ENCODE measurements at places on chromosomes 16 and 17. TPM values are rescaled to one million over a fixed set of nuclear protein-coding genes. Genes with fewer than 3 reads are reported as not detected.

- DNase-seq, result no peak
These were observed 18.9 kb downstream of the RARA start for GRCh38 chr17:40327735-40328385.

DNA sequence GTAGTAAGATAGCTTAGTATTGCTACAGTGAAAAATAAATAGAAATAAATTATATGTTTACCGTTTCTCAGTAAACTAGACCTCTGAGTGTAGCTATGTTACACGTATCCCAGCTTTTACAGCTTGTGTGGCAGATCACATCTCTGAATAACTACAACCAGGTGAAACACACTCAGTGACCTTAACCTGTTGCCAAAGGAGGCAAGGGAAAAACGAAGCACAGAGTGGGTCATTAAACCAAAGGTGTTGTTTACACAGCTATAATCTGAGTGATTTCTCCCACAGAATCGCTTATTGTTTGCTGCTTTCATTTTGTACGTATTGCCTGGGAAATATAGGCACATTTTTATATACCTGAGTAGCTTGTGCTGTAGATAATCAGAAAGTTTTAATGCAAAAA lies 688.2 kb upstream of the KIF2B start:
- no peak for DNase-seq

- no peak for DNase-seq
These were observed 174.4 kb upstream of the HS3ST3A1 start for GRCh38 chr17:13776027-13776551.

GRCh38 chr17:3924512-3925350 lies 8.5 kb upstream of the P2RX1 start:
- no peak for DNase-seq

- DNase-seq, result no peak
These were observed 104.4 kb downstream of the CMIP start for GRCh38 chr16:81548876-81549546.

GRCh38 chr17:14318918-14319205 lies 18.0 kb downstream of the HS3ST3B1 start:
- DNase-seq, result no peak

DNA sequence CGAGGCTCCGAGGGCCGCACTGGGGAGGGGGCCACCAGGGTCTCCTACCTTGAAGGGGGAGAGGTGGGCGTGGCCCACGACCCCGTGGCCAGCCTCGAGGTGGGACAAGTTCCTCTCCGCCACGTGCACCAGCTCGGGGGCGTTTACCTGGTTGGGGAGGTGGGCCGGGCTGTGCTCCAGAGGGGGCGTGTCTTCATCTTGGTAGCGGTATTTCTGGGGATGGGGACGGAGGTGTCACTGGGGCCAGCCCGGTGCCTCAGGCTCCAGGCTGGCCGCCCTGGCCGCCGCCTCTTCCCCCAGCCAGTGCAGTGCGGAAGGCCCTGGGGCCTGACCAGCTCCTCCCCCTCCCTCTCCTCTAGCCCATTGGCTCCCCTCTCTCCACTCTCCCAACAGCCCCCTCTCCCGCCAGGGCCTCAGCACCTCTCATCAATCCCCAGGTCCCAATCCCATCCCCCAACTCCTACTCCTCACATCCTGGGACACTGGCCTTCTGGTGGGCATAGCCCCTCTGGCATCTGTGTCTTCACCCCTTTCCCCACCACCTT lies 11.5 kb downstream of the DLG4 start:
- DNase-seq, result no peak

DNA sequence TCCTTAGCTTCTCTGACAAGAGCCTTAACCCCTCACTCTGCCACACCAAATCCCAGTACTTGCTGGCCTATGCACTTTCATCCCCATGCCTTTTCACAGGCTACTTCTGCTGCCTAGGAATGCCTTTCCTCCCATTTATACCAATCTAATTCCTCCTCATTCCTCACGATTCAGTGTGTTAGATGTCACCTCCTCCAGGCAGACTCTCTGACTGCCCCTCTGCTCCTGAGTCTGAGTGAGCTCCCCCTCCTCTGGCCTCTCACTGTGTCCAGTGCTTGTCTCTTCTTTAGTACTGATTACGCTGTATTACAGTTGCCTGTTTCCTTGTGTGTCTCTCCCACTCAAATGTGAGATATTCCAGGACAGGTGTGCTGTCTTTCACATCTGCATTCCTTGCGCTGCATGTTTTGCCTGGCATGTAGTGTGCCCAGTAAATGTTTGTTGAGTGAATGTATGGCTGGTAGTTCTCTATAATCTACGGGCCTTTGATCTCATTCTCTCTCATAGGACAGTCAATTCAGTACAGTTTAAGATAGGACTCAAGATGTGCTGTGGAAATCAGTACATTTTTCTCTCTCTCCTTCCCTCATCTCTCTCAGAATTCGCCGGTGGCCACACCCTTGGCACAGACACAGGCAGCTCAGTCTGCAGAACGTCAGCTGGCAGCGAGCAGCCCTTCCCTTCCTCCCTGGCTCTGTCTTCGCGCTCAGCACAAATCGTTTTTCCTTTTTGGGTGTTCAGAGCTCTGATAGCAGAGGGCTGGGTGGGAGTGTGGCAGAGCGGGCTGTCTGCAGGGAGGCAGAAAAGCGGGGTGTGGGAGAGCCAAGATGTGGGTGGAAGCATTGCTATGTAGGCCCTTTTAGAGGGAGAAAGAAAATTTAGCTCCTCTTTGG lies 18.5 kb downstream of the ARL4D start:
- no peak for DNase-seq

GRCh38 chr16:60674241-60674640 lies 1362.0 kb downstream of the CDH8 start:
- DNase-seq, result peak; percentile 19

DNA sequence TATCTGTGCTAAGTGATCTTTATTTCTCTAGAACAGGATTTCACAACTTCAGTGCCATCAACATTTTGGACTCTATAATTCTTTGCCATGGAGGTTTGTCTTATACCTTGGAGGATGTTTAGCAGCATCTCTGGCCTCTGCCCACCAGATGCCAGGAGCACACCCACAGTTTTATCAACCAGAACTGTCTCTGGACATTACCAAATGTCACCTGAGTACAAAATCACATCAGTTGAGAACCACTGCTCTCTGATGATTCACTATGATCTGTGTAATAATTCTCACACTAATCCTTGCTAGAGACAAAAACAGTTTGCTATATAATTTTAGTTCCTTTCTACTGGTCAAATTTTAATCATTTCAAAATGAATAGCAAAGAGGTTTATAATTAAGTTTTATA lies 102.8 kb upstream of the AMZ2 start:
- DNase-seq, result no peak

DNA sequence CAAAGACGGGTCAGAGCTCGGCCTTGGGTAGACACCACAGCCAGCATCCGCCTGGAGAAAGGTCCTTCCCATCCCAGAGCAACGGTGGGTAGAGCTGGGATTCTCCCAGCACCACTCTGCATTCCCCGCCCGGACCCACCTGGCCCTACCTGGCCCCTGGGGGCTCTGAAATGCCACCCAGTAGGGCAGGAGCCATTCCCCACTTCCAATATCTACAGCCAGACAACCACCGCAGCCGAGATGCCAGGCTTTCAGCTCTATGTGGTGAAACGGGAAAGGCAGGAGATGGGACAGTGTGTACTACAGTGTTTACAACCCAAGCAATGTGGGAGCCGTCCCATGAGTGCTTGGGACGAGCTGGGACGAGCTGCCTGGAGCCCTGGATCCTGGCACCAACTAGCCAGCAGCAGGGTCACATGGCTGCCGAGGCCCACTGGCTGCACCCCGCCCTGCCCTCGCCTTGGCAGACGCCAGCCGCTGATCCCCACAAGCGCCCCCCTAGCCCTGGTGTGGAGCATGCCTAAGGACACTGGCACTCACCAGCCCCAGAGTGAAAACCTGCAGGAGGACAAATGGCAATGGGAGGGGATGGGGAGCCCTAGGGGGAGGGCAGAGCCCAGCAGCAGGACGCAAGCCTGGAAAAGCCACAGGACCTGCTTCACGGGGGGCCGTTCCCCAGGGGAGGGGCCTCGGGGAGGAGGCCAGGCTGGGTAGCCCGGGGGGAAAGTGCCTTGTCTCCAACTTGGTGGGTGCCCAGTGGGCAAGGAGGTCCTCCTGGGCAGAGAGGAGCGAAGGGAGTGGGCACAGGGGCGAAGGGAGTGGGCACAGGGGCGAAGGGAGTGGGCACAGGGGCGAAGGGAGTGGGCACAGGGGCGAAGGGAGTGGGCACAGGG lies 13.5 kb downstream of the TMC6 start:
- no peak for DNase-seq

DNA sequence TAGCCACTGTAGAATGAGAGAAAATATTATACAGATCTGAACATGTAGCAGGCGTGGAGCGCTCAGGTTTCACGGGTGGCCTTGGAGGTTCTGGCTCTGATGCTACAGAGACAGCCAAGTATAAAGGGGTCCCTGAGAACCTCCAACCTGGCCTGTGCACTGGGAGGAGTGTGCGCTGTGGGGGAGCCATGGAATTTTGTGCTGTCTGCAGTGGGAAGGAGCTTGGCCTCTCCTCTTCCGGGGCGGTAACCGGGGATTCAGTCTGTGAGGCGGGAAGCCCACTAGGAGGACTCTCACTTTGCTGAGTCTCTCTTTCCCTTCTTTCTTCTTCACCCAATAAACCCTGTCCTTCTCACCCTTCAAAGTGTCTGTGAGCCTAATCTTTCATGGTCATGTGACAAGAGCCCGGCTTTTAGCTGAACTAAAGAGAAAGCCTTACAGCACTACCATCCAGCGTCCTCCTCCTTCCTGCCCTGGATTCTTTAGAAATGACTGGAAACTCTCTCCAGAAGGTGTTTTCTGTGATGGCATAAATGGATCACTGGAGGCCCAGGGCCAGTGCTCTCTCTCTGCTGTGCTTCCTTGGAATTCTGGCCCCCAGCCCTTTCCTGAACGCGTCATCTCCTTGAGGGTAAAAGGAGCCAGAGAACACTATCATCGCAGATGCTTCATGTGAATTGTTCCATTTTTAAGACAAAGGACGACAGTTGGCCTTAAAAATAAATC lies 232.1 kb upstream of the CACNG5 start:
- no peak for DNase-seq

- DNase-seq, result no peak
These were observed 43.4 kb upstream of the ICAM2 start for GRCh38 chr17:64063766-64064224.

- no peak for DNase-seq
These were observed 216 bp downstream of the VPS9D1 start for GRCh38 chr16:89720551-89720812.

DNA sequence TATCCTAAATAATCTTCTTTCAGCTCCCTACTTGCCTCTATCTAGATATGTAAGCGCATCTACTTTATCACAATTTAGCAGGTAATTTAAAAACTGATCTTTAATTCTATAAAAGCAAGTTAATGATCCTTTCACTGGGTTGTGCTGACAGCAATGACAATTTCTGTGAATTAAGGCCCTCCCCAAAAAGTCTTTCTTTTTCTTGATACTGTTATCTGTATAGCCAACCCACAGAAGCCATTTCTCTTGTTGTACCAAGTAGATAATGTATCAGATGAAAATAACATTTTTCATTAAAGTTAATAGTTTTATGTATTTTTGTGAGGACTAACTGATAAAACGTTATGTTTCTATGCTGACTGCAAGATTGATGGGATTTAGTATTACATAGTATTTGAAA lies 3.8 kb downstream of the ZPBP2 start:
- no peak for DNase-seq

DNA sequence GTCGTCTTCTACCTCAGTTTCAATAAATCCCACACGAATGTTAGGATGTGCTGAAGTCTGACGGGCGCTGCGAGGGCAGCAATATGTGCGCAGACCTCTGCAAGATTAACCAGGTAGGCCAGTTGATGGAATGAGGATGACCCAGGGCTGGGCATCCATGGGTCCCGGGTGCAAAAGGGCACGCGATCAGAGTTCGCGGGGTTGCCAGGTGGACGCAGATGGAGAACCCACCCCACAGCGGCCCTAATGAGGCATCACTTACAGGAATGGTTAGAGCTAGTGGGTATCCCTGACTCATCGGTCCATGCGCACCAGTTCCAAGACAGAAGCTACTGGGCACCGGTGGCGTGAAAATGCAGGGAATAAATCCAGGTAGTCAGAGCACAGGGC lies 2116.0 kb downstream of the TP53TG3F start:
- DNase-seq, result no peak

GRCh38 chr16:78221892-78222291 lies 122.4 kb downstream of the WWOX start:
- no peak for DNase-seq

DNA sequence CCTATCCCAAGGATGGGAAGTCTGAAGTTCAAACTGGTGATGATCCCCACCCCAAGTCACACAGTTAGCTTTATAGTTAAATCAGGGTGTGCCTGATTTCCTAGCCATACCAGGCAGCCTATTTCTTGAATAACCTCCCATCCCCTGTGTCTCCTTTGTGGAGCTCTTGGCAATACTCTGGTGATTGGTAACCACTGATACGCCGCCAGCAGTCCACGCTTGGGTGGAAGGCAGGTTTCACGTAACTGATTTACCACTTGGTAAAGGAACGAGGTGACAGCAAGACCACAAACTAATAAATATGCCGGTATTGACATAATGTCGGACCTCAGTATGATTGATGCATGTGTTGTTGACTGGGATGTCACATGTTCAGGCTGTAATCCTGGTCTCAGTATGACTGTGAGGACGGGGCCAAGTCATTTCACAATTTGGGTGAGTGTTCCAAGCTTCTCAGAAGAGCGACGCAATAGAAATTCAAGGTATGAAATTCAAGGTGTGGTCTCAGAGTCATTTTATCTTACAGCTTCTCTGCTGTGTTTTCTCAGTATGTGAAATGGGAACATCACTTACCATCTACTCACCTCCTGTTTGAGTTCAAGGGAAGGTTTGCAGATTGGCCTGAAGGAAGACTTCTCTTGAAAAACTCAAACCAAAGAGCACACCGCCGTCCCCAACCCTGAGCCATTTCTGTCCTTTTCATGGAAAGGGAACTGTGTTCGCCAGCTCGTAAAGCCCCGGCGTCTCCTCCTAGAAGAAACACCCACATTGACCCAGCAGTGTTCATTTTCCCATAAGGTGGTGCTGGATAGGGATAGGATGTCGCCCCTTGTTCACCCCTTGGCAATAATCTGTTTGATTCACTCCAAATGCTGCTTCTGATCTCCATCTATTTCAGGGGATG lies 678.9 kb downstream of the WWOX start:
- no peak for DNase-seq

DNA sequence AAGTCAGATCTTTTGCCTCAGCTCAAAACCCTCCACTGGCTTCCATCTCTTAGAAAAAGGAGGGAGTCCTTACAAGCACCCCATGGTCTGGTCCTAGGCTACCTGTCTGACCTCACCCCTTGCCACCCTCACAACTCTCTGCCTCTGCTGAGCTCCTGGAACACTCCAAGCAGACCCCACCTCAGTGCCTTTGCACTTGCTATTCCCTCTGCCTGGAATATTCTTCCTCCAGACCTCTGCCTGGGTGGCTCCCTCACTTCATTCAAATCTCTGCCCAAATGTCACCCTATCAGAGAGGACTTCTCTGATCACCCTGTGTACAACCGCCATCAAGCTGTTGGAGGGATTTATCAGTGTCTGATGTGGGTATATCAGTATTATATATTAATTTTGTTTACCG lies 37.4 kb downstream of the PMFBP1 start:
- no peak for DNase-seq

Gene OR1A1
- not detected for total RNA-seq

Gene GJD3
- 1.1 TPM for total RNA-seq

Gene ZNF689
- total RNA-seq, result 12.3 TPM

Gene ABI3
- 0.41 TPM for total RNA-seq

Gene KREMEN2
- total RNA-seq, result 1.3 TPM

Gene ST6GALNAC2
- total RNA-seq, result 9.9 TPM

Gene HEATR9
- total RNA-seq, result not detected

Gene RAB26
- total RNA-seq, result 0.68 TPM

All from kidney epithelial cell (primary cell).